ENCODE measurements at places on chromosomes 16 and 17.

GRCh38 chr17:63395075-63395805 is 50.9 kb downstream of the CYB561 start:
- no peak for DNase-seq

DNA sequence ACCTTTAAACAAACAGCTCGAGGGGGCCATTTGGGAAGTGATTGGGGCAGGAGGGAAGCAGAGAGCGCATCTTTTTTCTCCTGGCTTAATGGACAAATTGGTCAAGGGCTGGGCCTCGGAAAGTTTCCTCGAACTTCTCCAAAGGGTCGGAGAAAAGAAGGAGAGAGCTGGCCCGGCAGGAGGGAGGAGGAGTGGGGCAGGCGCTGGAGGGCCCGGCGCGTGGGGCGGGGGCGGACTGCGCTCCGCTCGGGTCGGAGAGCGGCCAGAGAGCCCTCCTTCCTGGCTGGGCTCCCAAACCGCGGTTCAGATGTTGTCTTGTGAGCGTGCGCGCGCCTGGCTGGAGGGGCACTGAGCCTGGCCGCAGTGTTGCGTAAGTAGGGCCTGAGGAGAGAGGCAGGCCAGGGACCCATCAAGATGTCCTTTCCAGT is 1.2 kb downstream of the MMP2 start:
- DNase-seq, result no peak

DNA sequence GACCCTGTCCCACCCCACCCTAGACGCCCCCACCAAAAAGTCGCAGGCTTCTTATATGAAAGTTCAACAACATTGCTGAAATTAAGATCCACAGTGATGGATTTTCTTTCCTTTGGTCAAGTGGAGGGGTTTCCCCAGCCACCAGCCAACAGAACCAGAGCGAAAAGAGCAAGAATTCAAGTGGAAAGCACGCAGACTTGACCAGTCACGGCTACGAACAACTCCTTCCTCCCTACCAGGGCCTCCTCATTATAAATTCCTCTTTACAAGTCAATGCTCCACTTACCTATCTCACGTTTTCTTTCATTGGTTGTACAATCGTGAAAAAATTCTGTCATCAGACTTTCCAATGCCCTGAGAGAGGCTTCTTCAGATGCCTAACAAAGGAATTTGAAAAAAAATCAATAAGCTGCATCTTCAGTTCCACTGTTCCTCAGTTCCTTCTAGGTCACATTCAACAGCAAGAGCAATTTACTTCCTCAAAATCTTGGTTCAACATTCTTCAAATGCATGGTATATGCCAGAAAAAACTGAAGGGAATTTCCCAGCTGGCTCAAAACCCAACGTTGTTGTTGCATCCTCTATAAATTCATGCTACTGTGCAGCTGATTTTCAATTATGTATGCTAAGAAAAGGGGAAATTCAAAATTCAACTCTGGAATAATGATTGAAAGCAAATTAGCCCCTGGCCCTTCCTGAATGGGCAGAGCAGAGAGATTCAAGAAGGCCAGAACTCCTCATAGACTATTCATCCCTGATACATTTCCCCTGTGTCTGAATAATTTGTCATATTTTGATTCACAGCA is 30.9 kb downstream of the XPO6 start:
- DNase-seq, result no peak

GRCh38 chr17:58388302-58389190 is 28.8 kb downstream of the RNF43 start:
- DNase-seq, result no peak

DNA sequence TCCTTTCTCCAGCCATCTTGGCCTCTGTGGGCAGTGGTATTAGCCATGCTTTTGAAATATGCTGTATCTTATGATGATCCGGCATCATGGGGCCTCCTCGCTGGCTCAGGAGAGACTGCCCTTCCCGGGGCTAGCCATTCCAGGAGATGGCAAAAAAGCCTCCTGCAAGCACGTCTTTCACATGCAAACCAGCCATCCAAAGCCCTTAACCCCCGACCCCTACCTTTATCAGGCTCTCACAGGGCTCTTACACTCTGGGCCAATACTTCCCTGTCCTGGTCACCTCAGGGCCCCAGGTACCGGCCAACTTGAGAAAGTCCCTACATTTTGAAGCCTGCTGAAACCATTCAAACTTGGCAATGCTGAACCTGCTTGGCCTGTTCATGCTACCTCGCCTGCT is 36.4 kb downstream of the MYH13 start:
- no peak for DNase-seq

DNA sequence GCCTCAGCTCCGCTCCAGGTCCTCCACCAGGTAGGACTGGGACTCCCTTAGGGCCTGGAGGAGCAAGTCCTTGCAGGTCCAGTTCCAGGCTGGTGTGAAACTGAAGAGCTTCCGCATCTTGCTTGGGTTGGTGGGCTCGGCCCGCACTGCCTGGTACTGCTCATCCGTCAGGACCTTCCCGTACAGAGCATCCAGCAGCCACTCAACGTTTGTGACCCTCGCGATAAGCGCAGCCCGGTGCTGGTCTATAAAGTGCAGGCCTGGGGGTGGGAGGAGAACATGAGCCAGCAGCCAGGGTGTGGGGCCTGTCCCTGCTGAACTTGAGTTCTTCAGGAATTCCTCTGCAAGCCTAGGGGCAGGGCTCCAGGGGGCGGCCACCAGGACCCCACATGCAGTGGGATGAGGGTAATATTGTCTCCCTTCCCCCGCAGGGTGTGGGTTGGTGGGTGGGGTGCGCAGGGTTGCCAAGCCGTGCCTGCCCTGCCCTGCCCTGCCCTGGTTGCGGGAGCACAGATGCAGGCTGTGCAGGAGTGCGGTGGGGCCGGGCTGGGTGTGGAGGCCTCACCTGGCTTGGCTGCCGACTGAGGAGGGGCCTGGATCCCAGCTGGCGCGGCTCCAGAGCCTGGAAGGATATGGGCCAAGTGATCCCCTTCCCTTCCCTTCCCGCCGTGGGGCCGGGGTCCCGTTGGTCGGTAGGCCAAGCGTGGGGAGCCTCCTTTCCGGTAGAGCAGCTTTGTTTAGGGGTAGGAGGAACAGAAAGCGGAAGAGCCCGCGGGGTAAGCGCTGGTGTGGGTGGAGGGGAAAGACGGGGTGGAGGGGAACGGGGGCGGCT is 762 bp downstream of the PYCARD start:
- peak; percentile 32 for DNase-seq

Measured in activated naive CD4-positive, alpha-beta T cell treated with Interleukin-2 at 50 U/mL for 16 hours (primary cell).